GM23248 (cell line): ENCODE measurements at places on chromosomes 16 and 17. TPM values are rescaled to one million over a fixed set of nuclear protein-coding genes. Genes with fewer than 3 reads are reported as not detected.

GRCh38 chr16:64421515-64421914, 700.3 kb downstream of the CDH11 start:
- no peak for DNase-seq

DNA sequence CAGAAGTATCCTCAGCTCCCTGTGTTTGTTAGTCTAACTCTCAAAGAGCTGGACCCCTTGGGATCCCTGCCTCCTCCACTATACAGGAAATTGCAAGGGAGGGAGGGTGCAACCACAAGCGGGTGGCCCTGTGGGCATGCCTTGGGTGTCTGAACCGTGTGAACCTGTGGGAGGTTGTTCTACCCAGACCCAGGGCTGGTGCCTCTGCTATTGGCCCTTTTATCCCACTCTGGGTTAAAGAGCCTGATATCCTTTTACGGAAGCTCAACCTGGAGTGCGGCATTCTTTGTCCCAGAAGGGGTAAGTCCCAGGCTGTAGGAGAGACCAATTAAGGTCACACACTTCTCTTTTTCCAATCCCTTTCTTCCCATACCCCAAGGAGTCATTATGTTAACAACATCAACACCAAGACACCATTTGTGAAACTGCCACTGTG, 53.4 kb downstream of the ARSG start:
- no peak for DNase-seq

GRCh38 chr16:1131378-1131994, 21.4 kb upstream of the CACNA1H start:
- no peak for DNase-seq

DNA sequence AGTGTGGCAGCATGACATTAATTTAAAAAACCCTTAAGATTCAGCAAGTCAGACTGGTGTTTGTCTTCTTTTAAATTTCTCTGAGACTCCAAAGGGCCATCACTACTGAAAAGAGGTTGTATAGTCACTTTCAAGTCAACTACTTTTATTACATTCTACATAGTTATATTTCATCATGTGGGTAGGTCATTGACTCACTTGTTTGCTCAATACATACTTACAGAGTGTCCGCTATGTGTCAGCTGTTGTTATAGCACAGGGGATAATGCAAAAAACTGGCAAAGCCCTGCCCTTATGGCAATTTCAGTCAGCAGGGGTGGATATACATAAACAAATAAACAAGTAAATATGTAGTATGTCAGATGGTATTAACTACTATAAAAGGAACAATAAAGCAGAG, 2.5 kb upstream of the MYH4 start:
- peak; percentile 20 for DNase-seq

GRCh38 chr16:49700251-49701064, 155.5 kb downstream of the ZNF423 start:
- peak; percentile 39 for DNase-seq

DNA sequence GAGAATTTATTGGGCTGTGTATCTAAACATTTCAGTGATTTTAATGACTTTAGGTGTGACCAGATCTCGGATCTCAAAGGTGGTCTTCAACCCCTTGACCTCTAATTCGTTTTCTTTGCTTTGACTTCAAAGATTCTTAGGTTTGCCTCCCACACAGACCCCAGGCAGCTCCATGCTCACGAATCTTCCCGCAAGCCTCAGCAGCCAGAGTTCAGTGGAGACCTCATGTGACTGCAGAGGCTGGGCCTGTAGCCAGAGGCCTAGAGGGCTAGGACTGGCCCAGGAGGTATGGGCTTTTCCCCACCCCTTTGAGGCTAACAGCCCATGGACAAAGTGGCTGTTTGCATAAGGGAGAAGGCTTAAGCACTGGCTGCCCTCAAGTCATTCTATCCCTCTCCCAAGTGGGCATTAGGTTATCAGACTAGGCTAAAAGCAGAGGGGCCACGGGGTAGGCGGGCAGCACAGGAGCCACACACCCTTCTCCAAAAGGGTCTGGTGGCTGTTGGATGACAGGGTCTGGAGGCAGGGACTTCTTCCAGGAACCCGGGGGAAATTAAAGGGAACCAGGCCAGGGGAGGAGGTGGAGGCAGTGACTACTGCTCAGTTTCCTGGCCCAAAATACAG, 3.0 kb downstream of the HIRIP3 start:
- no peak for DNase-seq

- no peak for DNase-seq
Measured at GRCh38 chr16:57649443-57649751, 18.7 kb upstream of the ADGRG3 start.

DNA sequence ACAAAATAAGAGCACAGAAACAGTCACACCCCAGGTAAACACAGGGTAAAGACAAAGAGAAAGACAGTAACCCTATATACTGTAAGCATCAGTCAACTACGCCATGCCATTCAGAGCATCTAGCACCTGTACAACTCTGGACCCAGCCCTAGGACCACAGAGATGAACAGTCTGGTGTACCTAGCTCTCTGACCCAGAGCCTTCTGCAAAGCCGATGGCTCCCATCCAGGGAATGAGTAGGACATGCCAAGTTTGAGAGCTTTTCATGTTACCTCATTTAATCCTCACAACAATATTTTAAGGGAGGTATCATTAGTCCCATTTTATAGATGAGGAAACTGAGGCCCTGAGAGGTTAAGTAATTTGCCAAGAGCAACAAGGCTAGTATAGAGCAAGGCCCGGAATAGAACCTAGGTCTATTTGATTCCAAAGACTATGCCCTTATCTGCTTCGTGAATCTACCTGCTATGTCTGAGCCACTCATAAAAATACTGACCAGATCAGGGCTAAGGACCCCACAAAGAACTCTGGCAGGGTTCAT, 3.4 kb downstream of the LYRM9 start:
- no peak for DNase-seq

- DNase-seq: no peak
Measured at GRCh38 chr17:79997011-79997660, 38.5 kb downstream of the TBC1D16 start.

DNA sequence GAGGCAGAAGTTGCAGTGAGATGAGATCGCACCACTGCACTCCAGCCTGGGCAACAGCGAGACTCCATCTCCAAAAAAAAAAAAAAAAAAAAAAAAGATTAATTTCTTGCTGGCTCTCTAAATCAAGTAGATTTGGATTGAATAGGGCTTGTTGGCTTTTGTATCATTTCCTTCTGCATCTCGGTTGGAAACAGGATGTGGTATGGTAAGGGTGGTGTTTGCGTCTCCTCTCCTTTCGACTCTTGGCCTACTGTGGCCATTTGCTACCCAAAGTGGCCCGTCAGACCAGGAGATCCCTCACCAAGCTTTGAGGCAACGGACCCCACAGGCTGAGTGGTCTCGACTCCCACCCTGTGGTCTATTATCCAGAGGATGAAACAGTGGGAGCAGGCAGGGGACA, 168.0 kb upstream of the IRX3 start:
- no peak for DNase-seq

DNA sequence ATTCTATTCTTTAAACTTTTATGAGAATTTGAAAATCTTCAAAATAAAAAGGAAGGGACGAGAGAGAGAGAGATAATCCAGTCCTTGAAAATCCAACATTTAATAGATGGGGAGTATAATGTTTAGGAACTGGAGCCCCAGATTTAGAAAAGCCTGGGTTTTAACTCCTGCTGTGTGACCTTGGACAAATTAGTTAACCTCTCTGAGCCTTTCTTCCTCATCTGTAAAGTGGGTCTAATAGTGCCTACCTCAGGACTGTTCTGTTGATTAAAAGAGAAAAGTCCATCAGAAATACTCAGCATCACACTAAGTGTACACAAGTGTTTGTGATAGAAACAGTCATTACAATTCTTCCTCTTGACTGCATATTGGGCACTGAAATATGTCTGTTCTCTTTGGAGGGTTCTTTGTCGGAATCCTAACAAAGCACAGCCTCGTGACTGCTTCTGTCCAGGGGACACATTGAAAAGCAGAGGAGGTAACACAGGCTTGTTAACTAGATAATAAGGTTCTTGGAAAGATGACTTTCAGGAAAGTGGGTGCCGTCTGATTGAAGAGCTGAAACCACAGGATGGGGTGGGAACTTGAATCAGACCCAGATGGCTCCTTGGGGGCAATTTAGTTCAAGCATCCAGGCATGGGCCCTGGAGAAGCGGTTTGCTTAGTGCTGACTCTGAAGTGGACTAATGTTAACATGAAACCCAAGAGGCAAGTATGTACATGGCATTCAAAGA, 128.2 kb downstream of the CLEC16A start:
- no peak for DNase-seq

DNA sequence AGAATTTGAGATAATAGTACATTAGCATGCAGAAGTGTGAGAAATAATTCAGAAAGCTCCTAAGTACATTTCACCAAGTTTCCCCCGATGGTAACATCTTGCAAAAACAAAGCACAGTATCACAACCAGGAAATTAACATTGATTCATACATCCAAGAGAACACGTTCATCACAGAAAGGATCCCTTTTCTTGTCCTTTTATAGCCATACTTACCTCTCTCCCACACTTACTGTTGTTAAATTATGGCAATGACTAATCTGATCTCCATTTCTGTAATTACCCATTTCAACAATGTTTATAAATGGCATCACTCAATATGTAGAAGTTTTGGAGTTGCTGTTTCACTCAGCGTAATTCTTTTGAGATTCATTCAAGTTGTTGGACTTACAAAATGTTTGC, 1260.0 kb downstream of the CDH8 start:
- DNase-seq: no peak

DNA sequence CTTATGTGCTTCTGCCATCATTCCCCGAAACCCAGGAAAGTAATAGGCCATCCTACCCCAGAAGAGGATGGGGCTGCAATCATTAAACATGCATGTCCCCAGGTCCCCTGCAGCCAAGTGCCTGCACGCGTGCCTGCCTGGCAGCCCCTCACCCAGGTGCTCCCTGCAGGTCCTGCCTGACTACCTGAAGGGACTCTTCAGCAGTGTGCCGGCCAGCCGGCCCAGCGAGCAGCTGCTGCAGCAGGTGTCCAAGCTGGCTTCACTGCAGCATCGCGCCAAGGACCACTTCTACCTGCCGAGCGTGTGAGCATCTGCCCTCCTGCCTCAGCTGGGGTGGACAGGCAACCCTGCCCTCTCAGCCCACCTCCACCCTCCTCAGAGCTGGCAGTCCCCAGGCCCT, 16.2 kb upstream of the ALKBH5 start:
- DNase-seq: no peak

GRCh38 chr16:26111900-26112299, 420.1 kb downstream of the HS3ST4 start:
- DNase-seq: peak; percentile 1

- peak; percentile 45 for DNase-seq
Measured at GRCh38 chr17:44004761-44005526, 522 bp downstream of the NAGS start.

- no peak for DNase-seq
Measured at GRCh38 chr16:85469929-85470590, 143.1 kb upstream of the GSE1 start.

DNA sequence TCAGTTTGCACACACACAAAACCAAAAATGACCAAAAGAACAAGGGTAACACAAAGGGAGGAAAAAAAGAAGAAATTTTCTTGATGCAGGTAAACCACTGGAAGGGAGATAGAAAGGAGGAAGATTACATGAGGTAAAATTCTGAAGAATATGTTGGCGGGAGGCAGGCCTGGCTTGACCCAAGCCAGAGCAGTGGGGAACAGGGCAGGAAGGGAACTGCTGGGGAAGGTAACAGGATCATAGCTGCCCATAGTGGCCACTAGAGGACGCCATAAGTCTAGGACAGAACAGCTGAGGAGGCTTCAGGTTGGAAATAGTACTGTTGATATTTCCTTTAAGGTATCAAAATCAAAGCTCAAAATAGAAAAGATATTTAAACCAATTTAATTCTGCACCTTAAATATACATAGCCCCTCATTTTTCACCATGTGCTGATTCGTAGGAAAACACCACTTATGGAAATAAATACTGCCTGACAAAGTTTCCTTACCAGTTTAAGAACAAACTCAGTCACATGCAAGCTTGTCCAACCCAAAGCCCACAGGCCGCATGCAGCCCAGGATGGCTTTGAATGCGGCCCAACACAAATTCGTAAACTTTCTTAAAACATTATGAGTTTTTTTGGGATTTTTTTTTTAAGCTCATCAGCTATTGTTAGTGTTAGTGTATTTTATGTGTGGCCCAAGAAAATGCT, 15.5 kb downstream of the VPS35 start:
- peak; percentile 74 for DNase-seq

DNA sequence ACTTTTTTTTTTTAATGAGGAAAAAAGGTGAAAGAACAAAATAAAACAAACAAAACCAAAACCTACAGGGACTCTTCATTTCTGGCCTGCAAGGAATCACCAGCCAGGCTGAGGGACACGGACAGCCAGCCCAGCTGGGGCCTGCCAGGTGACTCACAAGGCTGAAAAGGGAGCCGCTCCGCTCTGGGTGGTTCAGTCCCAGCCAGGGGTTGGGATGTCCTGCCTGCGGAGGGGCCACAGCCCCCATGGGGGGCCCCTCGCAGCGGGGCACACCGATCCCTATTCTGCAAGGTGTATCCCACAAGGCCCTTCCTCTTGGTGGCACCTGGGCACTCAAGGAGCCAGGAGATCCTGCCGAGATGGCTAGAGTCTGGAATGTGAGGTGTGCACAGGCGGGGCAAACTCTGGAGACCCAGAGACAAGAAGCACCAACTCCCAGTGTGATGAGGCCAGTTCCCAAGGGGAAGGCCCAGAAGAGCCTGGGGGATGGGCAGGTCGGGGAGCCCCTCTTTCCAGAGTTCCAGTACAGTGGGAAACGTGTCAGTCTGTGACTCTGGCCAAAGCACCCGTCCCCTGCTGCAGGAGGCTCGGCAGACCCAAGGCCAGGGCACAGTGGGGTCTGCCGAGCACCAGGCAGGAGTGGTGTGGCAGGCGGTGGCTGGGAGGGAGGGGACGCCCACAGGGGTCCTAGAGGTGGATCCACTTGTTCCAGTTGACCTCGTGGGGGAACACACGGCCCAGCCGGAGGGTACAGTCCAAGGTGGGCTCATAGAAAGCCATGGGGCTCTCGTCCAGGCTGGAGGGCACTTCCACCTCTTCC, 58.9 kb downstream of the IL21R start:
- peak; percentile 50 for DNase-seq

DNA sequence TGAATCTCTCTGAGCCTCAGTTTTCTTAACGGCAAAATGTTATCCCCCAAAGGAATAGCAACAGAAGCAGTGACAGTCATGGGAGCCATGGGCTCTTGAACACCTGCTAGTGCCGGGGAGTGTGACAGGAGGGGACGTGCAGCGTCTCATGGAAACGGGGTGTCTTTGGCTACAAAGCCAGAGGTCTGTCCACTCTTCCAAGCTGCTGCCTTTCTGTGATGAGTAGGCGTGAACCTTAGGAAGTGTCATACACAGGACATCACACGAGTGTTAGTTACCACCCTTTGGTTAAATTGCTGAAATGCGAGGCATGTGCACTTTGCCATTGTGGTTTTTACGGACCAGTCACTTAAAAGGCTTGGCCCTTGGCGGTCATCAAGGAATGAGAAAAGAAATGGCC, 93.4 kb downstream of the IRF8 start:
- DNase-seq: no peak

GRCh38 chr16:67393788-67394154, 473 bp upstream of the TPPP3 start:
- DNase-seq: no peak

Gene CCR7
- not detected in 2 replicates for total RNA-seq

Gene TNP2
- total RNA-seq: not detected in 2 replicates

Gene ACBD4
- 2.1 and 2.9 TPM in 2 replicates for total RNA-seq

Gene NOD2
- not detected in 2 replicates for total RNA-seq

Gene GRAPL
- not detected in 2 replicates for total RNA-seq

Gene CSF3
- total RNA-seq: not detected in 2 replicates

Gene ZPBP2
- total RNA-seq: not detected in 2 replicates

Gene ANKS3
- 17.6 and 20.0 TPM in 2 replicates for total RNA-seq

Gene MYO15A
- total RNA-seq: 0.25 and 0.54 TPM in 2 replicates

Gene CD7
- 0.22 TPM in 1 of 2 replicates, not detected in the other for total RNA-seq

Gene SLC13A2
- not detected in 2 replicates for total RNA-seq

Gene LGALS9B
- total RNA-seq: not detected in 2 replicates

Gene ZNF750
- total RNA-seq: not detected in 2 replicates

Gene MT1A
- not detected in 2 replicates for total RNA-seq
